OCI-LY7 (cell line): ENCODE measurements at places on chromosomes 7 and 10.

DNA sequence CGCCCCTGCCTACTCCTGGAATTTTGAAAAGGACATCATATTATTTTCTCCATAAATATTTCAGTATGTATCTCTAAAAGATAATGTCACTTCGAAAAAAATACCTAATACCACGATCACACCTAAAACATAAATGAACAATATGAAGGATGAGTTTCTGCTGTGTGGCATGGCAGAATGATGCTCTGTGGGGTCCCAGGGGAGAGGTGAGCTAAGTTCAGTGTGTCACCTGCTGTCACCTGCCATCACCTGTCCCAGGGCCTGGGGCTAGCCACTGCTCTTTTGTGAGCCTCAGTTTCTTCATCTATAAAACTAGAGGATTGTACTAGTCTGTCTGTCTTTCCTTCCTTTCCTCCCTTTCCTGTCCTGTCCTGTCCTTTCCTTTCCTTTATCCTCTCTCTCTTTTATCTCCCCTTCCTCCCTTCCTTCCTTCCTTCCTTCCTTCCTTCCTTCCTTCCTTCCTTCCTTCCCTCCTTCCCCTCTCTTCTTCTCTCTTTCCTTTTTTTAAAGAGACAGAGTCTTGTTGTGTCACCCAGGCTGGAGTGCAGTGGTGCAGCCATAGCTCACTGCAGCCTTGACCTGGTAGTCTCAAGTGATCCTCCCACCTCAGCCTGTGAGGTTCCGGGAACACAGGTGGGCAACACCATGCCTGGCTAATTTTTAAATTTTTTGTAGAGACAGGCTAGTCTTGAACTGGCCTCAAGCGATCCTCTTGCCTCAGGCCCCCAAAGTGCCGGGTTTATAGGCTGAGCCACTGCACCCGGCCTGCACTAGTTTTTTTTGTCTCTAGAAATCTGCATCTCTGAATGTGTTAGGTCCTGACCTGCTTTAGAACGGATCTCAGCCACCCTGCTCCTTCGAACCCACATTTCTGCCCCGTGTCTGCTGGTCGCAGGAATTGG, 43.1 kb downstream of the CUX1 start:
- DNase-seq, result peak; percentile 77

GRCh38 chr10:91287912-91288311, 67.4 kb downstream of the PCGF5 start:
- no peak for DNase-seq

- no peak for DNase-seq
Observed at GRCh38 chr7:131074043-131074442, 253.6 kb upstream of the MKLN1 start.

GRCh38 chr10:60299961-60300883, 89.5 kb downstream of the ANK3 start:
- DNase-seq, result no peak

DNA sequence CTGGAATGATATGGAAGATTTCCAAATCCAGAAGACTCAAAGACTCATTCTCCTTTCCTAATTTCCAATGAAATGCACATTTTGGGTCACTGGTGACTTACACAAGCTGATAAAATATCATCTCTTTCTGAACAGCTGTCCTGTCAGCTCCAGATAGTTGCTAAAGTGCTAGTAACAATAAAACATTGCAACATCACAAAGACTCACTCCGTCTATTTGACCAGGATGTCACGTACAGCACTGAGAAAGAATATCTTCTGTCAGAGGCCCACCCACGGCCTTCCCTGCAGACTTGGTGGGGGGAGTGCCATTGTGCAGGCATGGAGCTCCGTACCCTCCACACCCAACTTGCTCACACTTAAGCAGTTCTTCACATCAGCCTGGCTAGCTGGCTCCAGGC, 78.9 kb upstream of the EGR2 start:
- no peak for DNase-seq

GRCh38 chr10:62916141-62916603, 100.0 kb upstream of the EGR2 start:
- no peak for DNase-seq

GRCh38 chr10:21522631-21523406, 2.7 kb downstream of the SKIDA1 start:
- DNase-seq, result no peak

GRCh38 chr10:69549959-69550358, 23.3 kb downstream of the NEUROG3 start:
- peak; percentile 19 for DNase-seq

DNA sequence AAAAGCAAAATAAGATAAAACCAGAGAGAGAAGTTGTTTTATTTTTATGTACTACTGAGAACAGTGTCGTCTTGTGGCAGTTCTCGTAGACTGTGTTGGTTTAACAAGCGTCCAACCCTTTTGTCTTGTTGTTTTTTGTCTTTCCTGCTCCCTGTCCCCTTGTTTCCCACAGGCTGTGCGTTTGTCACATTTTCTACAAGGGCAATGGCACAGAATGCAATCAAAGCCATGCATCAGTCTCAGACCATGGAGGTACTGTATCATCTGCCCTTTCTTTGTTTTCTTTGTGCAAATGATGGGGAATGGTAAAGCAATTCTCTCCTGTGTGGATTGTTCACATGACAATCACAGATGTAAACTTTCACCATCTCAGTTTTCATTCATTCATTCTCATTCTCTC, 248.8 kb downstream of the CELF2 start:
- no peak for DNase-seq

- no peak for DNase-seq
Observed at GRCh38 chr7:158567153-158567603, 20.4 kb downstream of the PTPRN2 start.

GRCh38 chr10:96470116-96470743, 43.5 kb downstream of the TLL2 start:
- DNase-seq, result peak; percentile 63

DNA sequence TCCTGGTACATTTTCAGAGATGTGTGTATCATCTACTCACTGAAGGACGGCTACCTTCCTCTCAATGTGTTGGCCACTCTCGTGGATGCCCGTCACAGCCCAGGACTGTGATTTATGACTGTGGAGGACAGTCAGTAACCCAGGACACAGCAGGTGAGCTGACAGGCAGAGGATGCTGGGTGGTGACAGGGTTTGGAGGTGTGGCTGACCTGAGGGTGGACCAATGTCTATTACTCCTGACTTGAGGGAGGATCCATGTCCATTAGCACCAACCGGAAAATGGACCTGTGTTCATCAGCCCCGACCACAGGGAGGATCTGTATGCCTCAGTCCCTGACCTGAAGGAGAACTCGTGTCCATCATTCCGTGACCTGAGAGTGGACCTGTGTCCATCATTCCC, 96.1 kb downstream of the ADCY1 start:
- no peak for DNase-seq

GRCh38 chr10:105952153-105952552, 1212.4 kb downstream of the SORCS1 start:
- DNase-seq, result peak; percentile 60

DNA sequence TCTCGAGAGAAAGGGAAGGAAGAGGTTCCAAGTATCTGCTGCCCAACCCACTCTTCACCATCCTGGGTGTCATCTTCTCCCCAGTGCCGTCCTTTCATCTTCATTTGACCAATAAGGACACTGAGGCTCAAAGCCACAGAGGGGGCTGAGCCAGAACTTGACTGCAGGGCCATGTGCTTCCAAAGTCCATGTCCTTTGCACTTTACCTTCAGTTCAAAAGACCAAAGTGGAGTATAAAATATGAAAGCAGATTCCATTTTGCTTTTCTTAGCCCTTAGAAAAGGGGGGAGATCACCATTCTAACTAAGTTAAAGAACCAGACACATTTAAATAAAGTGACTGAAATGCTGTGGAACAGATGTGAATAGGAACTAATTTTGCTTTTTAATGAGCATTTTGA, 56.2 kb downstream of the JAZF1 start:
- DNase-seq, result no peak

GRCh38 chr7:1947586-1948217, 277.6 kb downstream of the ELFN1 start:
- no peak for DNase-seq

GRCh38 chr10:46292573-46293023, 5.8 kb downstream of the ANTXRL start:
- DNase-seq, result no peak

DNA sequence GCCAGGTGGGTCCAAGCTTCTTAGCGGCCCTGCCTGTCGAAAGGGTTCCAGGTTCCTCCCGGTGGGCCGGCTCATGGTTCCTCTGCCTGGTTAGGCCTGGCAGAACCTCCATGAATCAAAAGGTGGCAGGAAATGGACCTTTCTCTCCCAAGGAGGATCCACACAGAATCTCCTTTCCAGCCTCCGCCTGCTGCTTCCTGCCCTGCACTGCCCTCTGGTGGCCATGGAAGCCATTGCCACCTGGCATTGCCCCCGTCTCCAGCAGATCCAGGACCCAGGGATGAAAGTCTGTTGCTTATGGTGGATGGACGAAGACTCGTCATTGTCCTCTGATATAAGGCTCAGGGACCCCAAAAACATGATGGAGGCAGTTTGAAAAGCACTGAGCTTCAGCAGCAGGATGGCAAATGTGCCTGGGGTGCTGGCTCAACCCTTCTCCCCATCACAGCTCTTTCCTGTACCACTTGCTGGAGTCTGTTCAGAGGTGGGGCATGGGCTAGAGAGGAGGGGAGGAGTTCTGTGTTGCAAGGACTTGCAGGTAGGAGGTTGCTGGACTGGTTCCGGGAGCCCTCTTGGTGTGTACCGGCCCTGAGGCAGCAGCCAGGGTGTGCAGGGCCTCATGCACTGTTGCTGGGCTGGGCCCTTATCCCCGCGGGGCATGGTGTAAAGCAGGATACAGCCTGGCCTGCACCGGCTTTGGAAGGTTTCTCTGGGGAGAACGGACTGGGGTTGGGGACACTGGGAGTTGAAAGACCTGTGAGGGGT, 11.3 kb upstream of the INMT start:
- peak; percentile 60 for DNase-seq

- DNase-seq, result no peak
Observed at GRCh38 chr10:66187053-66187733, 738.6 kb upstream of the LRRTM3 start.

DNA sequence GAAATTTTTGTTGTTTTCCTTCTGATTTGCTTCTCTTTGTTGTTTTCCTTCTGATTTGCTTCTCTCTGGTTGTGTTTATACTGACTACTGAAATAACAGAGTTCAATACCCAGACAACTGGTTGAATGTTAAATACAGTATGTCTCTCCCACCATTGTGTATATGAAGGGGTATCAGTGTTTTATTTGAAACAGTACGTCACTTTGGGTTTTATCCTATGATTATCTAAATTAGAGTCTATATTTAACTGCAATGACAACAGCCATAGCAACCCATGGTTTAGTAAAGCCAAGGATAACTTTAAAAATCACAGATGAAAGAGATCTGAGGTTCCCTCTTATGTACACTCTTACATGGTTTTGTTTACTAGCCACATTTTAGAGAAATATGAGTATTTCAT, 141.3 kb downstream of the GNAT3 start:
- no peak for DNase-seq

DNA sequence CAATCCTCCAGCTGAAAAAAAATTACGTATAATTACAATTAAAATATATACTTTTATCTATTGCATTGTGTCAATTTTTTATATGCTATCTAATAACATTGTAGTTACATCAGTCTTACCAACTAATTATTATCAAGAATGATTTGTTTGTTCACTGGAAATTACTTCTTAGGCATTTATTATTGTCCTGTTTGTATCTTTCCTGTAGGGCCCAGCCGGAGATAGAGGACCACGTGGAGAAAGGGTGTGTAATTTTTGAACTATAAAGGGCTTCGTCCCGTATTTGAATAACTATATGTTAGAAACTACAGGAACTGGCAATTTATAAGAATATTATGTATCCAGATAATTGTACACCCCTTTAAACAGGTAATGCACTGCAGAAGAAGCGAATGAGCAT, 4.1 kb downstream of the COL1A2 start:
- DNase-seq, result no peak

DNA sequence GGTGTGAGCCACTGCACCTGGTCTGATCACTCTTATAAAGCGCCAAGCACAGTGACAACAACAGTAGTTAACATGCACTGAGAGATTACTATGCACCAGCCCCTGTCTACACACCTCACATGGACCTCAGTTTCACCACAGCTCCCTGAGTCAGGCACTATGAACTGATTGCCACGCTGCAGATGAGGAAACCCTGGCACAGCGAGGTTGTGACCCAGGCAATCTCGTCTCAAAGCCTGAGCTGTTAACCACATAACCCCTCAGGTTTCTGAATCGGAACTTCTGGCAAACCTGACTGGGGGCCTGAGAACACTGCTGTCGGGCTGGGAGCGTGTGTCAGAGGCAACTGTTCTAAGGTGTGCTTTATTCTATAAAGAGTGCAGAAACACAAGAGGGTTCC, 150.8 kb downstream of the RNF216 start:
- DNase-seq, result no peak

- no peak for DNase-seq
Observed at GRCh38 chr7:157001920-157002818, 8.3 kb downstream of the MNX1 start.

DNA sequence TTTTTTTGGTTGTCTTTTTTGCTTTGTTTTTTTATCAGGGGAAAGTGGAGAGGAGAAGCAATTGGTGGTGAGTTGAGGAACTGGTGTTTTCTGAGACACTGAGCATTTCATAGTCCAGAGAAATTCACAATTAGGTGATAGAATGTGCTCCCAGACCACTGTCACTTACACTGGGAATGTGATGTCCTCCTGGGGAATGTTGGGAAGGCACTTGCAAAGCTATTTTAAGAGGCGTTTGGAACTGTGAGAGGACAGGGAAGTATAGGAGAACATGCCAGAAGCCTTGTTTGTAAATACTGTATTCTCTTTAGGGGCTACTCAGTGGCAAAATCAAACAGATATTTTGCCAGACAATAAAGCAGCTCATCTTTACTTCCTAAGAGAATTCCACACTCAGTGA, 16.0 kb downstream of the CHRM2 start:
- no peak for DNase-seq

- DNase-seq, result no peak
Observed at GRCh38 chr7:6604458-6604857, 11.0 kb upstream of the ZNF853 start.

DNA sequence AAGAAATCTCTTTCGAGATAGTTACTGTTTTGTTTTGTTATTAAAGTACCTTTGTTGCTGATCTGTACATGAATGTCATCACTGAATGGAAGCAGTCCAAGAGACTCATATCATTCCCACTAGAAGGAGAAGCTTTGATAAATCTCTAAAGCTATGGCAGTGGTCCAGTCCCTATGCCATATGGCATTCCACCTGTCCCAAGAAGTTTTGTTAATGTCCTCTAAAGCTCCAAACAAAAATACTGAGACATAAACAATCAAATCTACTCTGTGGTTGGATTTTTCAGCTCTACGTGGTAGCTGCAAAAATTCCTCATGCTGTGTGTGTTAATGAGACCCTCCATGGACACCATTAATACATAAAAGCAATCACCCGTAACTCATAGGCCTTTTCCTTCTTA, 94.1 kb downstream of the LRRN3 start:
- no peak for DNase-seq
